Cardiac muscle cell (in vitro differentiated cells and primary cell): ENCODE measurements at places on chromosomes 2 and 18.

GRCh38 chr2:96097441-96097840, 18.9 kb downstream of the ADRA2B start:
- DNase-seq = no peak
- H3K36me3 ChIP-seq = no peaks in the 10 kb centered on the region
- no peaks in the 10 kb centered on the region for H3K27me3 ChIP-seq
- peak overlapping the region; percentile 68 for H3K27ac ChIP-seq

GRCh38 chr2:18926631-18927524, 337.5 kb upstream of the NT5C1B start:
- H3K27ac ChIP-seq = no peak overlapping the region
- DNase-seq = no peak
- H3K4me3 ChIP-seq = no peak overlapping the region
- H3K36me3 ChIP-seq = no peaks in the 10 kb centered on the region

DNA sequence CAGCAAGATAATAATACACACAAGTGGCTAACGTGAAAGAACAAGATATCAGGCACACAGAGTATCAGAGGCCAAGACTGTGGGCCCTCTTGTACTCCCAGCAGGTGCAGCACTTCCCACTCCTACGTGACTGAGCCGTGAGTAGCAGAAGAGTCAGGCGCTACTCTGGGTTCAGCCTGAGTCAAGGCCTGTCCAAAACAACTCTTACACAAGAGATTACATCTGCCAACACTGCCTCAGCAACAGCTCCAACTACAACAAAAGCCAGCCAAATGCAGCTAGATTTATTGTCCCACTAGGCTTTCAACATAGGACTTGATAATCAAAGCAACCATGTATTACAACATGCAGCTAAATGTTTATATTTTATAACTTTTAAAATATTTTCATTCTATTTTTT, 56.2 kb downstream of the ITSN2 start:
- peaks cover 16% of the 10 kb centered on the region for H3K4me1 ChIP-seq
- no peak overlapping the region for H3K4me3 ChIP-seq
- peak overlapping the region; percentile 31 for H3K27ac ChIP-seq

DNA sequence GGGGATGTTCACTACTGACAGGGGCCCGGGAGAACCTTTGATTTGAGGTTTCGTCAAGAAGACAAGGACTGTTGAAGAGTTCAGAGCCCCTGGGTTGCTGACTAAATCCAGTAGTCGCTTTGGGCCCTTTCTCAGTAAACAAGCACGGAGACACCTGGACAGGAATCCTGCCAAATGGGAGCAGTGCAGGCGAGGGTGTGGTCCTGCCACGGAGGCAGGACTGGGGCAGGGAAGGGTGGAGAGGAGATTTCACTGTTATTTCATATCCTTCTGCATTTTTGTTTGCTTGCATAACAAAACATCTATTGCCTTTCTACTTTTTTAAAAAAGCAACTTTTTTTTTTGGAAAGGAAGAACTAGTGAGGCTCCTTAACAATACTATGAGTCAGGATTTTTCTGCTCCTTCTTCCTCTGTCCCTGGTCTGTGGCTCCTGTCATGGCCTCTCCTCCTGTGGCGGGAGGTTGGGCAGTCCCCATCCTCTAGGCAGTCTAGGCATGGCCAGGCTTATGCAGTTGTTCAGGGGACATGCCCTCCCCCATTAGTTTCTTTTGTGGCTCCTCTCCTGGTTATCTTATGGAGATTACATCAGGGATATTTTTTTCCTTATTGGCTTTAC, 57.7 kb downstream of the ARHGEF4 start:
- no peak overlapping the region for H3K4me3 ChIP-seq
- no peaks in the 10 kb centered on the region for H3K27me3 ChIP-seq
- H3K4me1 ChIP-seq = no peaks in the 10 kb centered on the region
- H3K36me3 ChIP-seq = no peaks in the 10 kb centered on the region
- DNase-seq = no peak

- H3K27ac ChIP-seq = no peak overlapping the region
- H3K36me3 ChIP-seq = no peaks in the 10 kb centered on the region
- no peaks in the 10 kb centered on the region for H3K27me3 ChIP-seq
Observed at GRCh38 chr2:200270732-200271131, 35.8 kb upstream of the SPATS2L start.

GRCh38 chr2:215356948-215357461, 45.1 kb downstream of the ATIC start:
- no peak overlapping the region for H3K4me3 ChIP-seq
- H3K27ac ChIP-seq = no peak overlapping the region
- H3K36me3 ChIP-seq = peaks cover 18% of the 10 kb centered on the region

DNA sequence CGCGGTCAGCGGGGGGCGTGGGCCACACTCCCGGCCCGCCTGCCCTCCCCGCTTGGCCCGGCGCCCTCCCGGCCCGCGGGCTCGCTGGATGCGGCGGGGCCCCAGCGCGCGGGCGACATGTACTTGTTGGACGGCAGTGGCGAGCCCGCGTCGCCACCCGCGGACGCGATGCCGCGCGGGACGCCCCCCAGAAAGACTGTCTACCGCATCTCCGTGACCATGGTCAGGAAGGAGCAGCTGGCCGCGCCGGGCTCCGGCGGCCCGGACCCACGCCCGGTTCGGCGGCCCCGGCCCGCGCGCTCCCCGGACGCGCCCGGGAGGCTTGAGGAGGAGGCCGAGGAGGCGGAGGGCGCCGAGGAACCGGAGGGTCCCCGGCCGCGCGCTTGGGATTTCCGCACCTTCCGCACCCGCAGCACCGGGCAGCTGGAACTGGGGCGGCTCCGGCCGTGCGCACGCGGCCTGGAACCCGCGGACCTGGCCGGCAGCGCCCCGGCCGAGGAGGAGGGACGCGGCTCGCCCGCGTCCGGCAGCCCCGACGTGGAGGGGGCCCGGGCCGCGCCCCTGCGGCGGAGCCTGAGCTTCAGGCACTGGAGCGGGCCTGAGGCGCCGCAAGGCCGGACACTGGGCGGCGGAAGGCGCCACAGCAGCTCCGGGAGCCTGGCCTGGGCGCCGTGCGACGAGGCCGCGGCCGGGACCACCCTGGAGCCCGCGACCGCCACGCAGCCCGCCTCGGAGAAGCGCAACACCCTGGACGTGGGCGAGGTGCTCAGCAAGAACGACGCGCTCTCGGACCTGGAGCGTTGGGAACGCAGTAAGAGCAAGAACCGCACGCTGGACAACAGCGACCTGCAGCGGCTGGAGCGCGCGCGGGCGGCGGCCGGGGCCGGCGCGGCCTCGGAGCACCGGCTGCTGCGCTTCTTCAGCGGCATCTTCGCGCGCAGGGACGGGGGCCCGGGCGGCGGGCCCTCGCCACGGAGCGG, 176.4 kb downstream of the AGAP1 start:
- no peaks in the 10 kb centered on the region for H3K36me3 ChIP-seq
- DNase-seq = peak; percentile 86
- peaks cover 32% of the 10 kb centered on the region for H3K27me3 ChIP-seq
- no peak overlapping the region for H3K27ac ChIP-seq
- peak overlapping the region; percentile 39 for H3K4me3 ChIP-seq
- peaks cover 20% of the 10 kb centered on the region for H3K4me1 ChIP-seq

DNA sequence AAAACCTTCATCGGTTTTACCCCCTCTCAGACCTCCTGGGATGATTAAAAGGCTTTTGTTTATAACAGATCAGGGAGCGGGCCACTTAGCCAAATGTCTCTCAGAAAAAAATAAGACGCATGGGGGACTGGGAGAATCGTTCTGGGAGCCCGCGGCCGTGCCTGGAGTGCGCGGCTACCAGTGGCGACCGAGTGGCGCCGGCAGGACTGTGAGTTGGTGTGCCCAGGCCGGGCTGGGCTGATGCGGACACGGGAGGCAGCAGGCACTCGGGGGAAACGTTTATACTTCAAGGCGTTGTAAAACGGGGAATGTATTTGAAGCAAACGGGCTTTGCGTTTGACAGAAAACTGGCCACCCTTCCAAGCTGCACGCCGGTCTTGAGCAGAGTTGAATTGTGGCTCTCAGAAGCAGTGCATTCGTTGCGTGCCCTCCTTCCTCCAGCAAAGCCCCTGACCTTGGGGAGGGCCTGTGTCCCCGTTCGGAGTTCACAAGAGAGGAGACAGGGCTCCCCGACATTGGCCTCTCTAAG, 4.7 kb upstream of the HOXD10 start:
- H3K27me3 ChIP-seq = peaks cover 99% of the 10 kb centered on the region
- DNase-seq = no peak
- no peak overlapping the region for H3K4me3 ChIP-seq

DNA sequence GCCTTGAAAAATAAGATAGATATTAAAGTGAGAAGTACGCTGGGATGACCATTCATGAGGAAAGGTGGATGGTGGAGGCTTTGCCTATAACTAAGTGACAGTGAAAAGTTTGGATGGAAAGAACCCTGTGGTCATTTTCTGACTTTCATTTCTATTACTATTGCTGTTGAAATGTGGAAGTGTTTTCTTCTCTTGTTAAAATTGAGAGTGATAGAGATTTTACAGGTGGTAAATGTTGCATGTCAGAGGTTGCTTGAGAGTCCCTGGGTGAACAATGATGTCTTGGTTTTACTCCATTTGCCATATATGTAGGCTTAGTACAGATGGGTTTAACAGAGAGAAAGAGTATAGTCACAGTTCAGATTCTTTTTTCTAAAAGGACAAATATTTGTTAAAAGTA, 18.4 kb downstream of the NCOA1 start:
- peaks cover 31% of the 10 kb centered on the region for H3K27me3 ChIP-seq
- DNase-seq = no peak
- no peak overlapping the region for H3K4me3 ChIP-seq
- no peaks in the 10 kb centered on the region for H3K36me3 ChIP-seq
- H3K27ac ChIP-seq = no peak overlapping the region

GRCh38 chr18:62717169-62717924, 2.0 kb downstream of the PHLPP1 start:
- peak; percentile 49 for DNase-seq
- H3K27ac ChIP-seq = no peak overlapping the region
- no peaks in the 10 kb centered on the region for H3K27me3 ChIP-seq
- peak overlapping the region; percentile 76 for H3K4me3 ChIP-seq

- H3K4me1 ChIP-seq = peaks cover 6% of the 10 kb centered on the region
- H3K27me3 ChIP-seq = no peaks in the 10 kb centered on the region
- H3K27ac ChIP-seq = no peak overlapping the region
- peak; percentile 34 for DNase-seq
Observed at GRCh38 chr2:68827666-68828065, 43.5 kb downstream of the BMP10 start.

GRCh38 chr2:202005272-202005887, 28.3 kb upstream of the FZD7 start:
- no peak overlapping the region for H3K27ac ChIP-seq
- peaks cover 20% of the 10 kb centered on the region for H3K27me3 ChIP-seq
- no peak overlapping the region for H3K4me3 ChIP-seq
- no peaks in the 10 kb centered on the region for H3K36me3 ChIP-seq

GRCh38 chr18:36424741-36425142, 127.2 kb downstream of the FHOD3 start:
- no peak for DNase-seq
- H3K4me1 ChIP-seq = peaks cover 83% of the 10 kb centered on the region
- H3K27ac ChIP-seq = peak overlapping the region; percentile 93
- H3K4me3 ChIP-seq = no peak overlapping the region
- no peaks in the 10 kb centered on the region for H3K36me3 ChIP-seq
- no peaks in the 10 kb centered on the region for H3K27me3 ChIP-seq

GRCh38 chr18:79512461-79513380, 117.0 kb downstream of the NFATC1 start:
- no peak overlapping the region for H3K4me3 ChIP-seq
- peaks cover 12% of the 10 kb centered on the region for H3K4me1 ChIP-seq
- H3K36me3 ChIP-seq = no peaks in the 10 kb centered on the region

DNA sequence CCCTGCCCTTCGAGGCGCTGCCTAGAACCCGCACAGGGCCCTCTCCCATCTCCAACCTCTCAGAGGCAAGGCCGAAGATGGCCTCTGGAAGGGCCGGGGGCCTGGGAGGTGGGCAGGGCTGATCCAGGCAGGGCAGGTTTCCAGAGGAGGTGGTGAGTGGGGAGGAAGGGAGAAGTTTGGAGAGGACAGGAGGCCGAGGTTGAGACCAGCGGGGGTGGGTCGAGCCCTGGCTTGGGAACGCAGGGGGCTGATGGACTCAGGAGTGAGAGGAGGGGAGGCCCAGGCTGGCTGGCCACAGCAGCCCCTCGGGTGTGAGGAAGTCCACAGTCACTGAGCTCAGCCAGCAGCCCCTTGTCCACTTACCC, 10.5 kb downstream of the CAPN10 start:
- no peaks in the 10 kb centered on the region for H3K4me1 ChIP-seq
- no peak for DNase-seq
- H3K27ac ChIP-seq = no peak overlapping the region
- H3K27me3 ChIP-seq = no peaks in the 10 kb centered on the region
- H3K4me3 ChIP-seq = no peak overlapping the region
- peaks cover 3% of the 10 kb centered on the region for H3K36me3 ChIP-seq

DNA sequence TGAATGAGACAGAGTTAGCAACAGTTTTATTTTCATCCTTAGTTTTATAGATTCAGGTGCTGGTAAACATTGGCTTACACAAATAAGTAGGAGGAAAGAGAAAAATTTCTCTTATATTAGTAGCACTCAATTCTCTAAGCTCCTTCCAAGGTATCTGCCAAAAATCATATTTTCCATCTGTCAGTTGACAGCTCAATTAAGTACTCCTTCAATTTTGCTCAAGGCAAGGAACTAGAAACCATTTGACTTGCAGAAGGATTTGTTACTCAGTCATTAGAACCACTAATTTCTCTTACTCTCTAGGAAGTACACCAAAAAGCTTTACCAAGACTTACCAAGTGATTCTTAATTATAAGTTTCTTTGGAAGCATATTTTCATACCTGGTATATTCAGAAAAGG, 101.4 kb upstream of the ATP8B1 start:
- no peaks in the 10 kb centered on the region for H3K27me3 ChIP-seq
- H3K27ac ChIP-seq = no peak overlapping the region
- H3K36me3 ChIP-seq = no peaks in the 10 kb centered on the region
- no peaks in the 10 kb centered on the region for H3K4me1 ChIP-seq

DNA sequence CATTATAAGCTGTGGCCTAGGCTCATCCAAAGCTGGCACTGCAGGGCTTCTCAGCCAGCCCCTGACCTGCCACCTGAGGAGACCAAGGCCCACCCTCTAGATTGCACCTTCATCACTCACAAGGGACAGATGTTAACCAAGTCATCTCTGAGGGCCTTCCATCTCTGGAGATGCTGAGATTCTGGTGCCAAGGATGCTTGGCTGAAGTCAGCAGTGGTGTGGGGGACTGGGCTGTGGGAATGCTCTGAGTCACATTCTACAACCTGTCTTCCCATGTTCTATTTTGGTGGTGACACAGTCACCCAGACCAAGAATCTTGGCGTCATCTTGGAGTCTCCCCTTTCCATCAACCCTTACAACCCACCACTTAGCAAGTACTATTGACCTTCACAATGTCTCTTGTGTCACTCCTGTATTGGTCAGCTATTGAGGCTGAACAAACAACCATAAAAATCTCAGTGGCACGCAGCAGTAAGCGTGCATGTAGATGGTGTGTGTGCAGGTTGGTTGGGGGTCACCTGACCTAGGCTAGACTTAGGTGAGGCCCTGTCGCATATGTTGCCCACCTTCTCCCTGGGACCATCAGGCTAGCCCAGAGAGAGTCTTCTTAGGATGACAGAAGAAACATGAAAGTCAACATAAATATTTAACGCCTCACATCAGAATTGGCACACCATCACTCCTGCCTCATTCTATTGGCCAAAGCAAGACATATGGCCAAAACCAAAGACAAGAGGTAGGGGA, 135.0 kb downstream of the SMAD7 start:
- H3K4me3 ChIP-seq = no peak overlapping the region
- no peak for DNase-seq
- no peaks in the 10 kb centered on the region for H3K27me3 ChIP-seq
- H3K4me1 ChIP-seq = peaks cover 26% of the 10 kb centered on the region
